CD4-positive, alpha-beta T cell treated with Interleukin-4 for 1 hour (primary cell): ENCODE measurements at places on chromosomes 12 and 14.
A peak's percentile ranks its signal among the peaks of the same experiment; 100 is the strongest.

DNA sequence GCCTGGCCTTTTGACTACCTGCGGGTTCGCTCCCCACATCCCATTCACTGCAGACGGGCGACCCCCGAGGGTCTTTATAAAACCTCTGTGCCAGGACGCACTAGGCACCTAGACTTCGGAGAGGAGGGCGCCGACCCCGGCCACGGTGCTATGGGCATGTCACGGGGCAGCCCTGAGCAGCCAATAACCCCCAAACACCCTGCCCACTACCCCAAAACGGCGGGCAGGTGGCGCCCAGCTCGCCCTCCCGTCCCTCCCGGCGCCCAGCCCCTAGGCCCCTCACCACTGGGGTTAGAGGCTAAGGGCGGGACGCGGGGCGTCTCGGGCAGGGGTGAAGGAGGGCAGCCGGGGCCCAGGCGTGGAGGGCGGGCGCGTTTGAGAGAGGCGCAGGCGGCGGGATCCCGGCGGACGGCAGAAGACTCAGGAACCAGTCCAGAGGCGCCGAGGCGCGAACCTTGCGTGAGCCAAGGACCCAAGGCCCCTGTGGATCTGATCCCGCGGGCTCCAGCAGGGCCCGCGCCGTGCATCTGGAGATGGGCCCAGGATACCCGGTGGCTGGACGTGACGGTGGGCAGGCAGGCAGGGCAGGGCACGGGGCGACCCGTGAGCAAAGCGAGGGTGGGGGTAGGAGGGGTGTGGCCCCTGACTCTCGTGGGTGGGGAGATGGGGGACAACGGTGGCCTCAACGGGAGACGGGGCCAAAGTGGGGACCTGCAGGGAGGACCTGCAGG lies 11.1 kb downstream of the KRT85 start:
- DNase-seq = no peak

GRCh38 chr12:5691943-5692342 lies 253.1 kb downstream of the ANO2 start:
- DNase-seq = no peak

- DNase-seq = no peak
These were observed 186.5 kb downstream of the PHETA1 start for GRCh38 chr12:111182382-111182781.

GRCh38 chr14:69989622-69990021 lies 110.4 kb downstream of the SMOC1 start:
- no peak for DNase-seq

- no peak for DNase-seq
These were observed 69.7 kb downstream of the TTC9 start for GRCh38 chr14:70711451-70711850.

- DNase-seq = no peak
These were observed 740.2 kb upstream of the NOVA1 start for GRCh38 chr14:27338012-27338411.

GRCh38 chr14:38074081-38074480 lies 133.6 kb upstream of the SSTR1 start:
- peak; percentile 25 for DNase-seq

DNA sequence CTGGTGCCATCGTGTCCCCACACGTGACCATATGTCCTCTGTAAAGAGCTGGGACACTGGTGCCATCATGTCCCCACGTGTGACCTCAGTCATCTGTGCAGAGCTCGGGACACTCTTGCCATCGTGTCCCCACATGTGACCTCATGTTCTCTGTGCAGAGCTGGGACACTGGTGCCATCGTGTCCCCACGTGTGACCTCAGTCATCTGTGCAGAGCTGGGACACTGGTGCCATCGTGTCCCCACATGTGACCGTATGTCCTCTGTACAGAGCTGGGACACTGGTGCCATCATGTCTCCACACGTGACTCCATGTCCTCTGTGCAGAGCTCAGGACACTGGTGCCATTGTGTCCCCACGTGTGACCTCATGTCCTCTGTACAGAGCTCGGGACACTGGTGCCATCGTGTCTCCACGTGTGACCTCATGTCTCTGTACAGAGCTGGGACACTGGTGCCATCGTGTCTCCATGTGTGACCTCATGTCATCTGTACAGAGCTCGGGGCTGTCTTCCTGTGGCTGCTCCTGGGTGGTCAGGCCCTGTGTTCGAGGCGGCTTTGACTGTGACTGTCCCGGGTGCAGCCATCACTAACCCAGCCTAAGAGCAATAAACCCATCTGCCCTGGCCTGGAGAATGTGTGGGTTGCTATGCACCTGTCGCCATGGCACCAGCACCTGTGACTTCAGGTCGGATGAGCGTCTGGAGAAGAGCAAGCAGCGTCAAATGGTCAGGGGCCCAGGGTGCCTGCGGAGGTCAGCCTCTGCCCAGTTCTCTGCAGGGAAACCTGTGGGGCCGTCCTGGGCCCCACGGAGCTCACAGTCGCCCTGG lies 334.4 kb downstream of the ADGRD1 start:
- DNase-seq = no peak

DNA sequence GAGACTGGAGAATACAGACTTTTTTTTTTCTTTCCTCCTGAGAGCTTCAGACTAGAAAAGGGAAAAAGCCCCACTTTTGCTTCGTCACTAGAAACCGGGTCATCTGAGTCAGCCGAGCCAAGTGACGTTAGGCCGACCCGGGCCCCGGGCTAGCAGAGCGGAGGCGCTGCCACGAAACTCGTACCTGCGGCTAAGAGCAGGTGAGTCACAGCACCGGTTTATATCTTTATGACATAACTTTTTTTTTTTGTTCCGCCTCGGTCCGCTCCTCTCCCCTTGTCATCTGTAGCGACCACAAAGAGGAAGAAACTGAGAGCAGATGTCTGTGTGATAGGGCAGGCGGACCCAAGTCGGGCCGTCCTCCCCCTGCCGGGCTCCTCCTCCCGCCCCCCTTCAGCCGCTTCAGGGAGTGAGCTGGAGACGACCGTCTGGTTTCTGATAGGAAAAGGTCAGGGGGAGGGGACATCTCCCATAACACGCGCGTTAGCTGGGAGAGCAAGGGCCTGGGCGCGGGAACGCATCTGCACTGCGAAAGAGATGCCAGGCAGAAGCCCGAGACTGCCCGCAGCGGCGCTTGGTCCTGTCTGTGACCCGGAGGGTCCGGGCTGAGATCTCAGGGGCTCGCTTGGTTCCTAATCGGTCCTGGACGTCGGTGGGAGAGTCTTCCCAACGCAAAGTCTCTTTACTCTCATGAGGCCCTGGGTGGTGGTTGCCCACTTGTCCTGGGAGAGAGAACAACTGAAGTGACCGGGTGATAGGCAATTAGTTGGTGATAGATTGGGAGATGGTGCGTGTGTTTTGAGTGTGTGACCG lies 586 bp downstream of the TTC6 start:
- no peak for DNase-seq

GRCh38 chr14:22824711-22825359 lies 4.9 kb upstream of the MRPL52 start:
- DNase-seq = no peak

DNA sequence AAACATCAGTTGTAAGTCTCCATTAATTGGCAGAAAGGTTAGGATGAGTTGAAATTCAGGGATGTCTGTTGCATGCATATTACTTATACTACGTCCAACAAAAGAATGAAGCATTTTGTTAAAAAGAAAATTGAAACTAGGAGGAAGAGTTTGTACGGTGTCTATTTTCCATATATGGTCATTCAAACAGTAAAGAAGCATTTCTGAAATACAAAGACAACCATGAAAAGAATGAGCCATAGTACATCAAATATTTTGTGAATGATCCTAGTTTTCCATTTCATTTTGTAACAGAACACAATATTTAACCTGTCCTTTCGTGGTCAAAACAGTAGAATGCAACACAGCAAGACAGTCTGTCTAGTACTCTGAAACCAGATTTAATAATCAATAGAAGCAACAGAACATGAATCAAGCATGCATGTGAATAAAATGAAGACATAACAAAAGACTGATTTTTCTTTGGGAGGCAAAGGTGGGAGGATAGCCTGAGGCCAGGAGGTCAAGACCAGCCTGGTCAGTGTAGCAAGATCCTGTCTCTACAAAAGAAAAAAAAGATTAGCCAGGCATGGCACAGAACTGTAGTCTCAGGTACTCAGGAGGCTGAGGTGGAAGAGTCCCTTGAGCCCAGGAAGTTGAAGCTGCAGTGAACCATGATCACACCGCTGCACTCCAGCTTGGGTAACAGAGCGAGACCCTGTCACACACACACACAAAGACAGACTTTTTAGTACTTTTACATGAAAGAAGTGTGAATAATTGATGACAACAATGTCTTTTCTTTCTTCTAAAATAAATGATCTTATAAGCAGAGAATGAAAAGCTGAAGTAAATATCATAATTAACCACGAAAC lies 156.0 kb downstream of the LRIG3 start:
- DNase-seq = no peak

GRCh38 chr12:116927244-116927940 lies 16.6 kb downstream of the FBXW8 start:
- no peak for DNase-seq

- DNase-seq = peak; percentile 23
These were observed 12.5 kb upstream of the INF2 start for GRCh38 chr14:104676694-104677511.

DNA sequence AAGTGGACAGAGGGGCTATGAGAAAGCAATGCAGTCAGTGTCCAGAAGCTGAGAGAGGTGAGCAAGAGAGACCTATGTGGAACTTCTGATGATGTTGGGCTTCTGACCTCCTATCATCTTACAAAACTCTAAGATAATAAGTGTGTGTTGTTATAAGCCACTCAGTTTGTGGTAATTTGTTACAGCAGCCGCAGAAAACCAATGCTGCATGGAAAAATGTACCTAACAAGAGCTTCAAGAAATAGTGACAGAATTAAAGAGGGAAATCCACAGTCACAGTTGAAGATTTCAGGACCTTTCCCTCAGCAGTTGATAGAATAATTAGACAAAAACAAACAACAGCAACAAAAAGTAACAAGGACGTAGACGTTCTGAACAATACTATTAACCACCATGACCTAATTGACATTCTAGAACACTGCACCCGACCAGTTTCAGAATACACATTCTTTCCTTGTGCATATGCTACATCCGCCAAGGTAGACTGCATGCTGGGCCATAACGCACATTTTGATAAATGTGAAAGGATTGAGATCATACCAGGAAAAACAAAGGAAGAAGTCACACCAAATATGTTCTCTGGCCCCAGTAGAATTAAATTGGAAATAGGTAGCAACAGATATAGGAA lies 1.8 kb upstream of the EVL start:
- DNase-seq = peak; percentile 58

GRCh38 chr12:57983146-57983857 lies 41.9 kb downstream of the ATP23 start:
- DNase-seq = peak; percentile 5

- no peak for DNase-seq
These were observed 81.8 kb downstream of the NOS1 start for GRCh38 chr12:117279606-117280005.

DNA sequence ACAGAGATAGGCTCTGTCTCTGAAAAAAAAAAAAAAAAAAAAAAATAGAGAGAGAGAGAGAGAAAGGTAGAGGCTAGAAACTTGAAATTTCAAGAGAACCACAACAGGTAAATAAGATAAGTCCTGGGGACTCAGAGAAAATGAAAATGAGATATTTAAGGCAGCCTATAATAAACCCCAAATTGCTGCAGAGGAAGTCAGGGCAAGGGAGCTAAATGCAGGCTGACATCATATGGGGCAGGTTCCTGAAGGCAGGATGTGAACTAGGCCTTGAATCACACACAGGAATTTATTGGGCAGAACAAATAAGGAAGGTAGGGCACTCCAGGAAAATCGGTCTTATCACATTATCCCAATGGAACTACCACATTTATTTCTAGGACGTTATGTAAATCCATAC lies 54.9 kb upstream of the NUDT4 start:
- no peak for DNase-seq

DNA sequence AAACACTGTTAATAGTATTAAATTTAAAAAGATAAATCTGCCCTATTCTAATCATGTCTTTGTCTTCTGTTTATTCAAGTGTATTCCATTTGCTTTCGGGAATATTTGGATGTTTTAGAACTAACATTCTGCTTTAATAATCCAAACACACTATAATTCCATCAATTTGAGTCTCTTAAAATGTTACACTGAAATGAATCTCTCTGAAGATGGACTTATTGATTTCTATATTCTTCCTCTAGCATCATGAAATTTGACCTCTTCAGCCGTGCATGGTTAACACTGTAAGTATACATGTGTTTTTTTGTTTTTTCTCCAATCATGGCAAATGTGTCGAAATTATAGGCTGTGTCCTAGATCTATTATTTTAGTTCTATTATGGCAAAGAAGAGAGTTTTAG lies 339.2 kb downstream of the ACSS3 start:
- no peak for DNase-seq

GRCh38 chr12:118541934-118542333 lies 165.6 kb downstream of the SUDS3 start:
- DNase-seq = no peak

DNA sequence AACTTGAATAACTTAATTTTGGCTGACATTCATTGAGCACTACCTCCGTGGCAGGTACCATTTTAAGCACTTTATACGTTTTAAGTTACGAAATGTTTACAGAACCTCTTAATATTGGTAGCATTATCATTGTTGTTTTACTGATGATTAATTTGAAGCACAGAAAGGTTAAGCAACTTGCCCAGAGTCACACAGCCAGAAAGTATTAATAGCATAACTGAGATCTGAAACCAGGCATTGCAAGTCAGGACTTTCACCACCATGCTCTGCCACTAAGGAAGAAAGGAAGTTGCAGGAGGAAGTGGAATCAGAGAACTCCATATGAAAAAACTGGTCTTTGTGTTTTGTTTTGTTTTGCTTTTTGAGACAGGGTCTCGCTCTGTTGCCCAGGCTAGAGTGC lies 28.2 kb upstream of the BCAT1 start:
- DNase-seq = no peak

DNA sequence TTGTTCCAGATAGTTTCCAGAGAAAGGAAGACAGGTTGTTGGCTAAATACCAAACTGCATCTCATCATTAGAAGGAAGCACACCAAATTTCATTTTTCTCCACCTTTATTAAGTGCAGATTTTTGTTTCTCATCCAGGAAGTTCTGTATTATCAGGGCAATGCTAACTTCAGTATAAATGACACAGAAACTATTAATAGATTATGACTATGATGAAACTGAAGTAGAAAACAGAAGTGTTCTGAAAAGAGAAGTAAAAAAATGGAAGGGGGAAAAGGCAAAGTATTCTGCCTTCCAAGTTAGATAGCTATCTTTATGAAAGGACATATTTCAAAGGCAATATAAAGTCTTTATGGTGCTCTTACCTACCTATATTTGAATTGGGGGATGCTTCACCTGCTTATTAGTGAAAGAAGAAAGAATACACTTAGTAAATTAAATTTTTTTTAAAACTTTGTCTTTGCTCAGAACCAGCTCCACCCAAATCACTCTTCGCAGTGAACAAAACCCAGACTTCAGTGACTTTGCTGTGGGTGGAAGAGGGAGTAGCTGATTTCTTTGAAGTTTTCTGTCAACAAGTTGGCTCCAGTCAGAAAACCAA lies 223.9 kb downstream of the PTPRO start:
- peak; percentile 72 for DNase-seq

DNA sequence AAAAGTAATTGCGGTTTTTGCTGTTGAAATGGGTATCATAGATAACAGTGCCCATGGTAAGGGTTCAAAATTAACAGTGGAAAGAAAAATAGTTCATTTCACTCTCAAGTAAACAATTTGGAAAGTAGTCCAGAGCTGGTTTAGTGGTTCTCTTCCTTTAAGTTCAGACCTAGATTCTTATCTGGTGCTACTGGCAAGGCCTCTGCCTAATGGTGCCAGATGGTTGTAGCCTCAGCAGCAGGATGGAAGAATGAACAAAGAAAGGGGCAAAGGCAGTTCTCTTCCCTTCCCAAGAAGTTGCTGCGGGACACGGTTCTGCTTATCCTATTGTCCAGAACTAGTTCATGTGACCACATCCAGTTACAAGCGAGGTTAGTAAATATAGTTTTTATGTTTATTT lies 10.5 kb downstream of the ARG2 start:
- DNase-seq = no peak

- no peak for DNase-seq
These were observed 78.2 kb upstream of the STAC3 start for GRCh38 chr12:57329219-57329618.
